Upper lobe of left lung (tissue), 6 donors: ENCODE measurements at places on chromosomes 7 and 10. TPM values are rescaled to one million over a fixed set of nuclear protein-coding genes. Genes with fewer than 3 reads are reported as not detected.

The HOXA11 gene
- total RNA-seq = not detected

The SEMA3D gene
- 3.5 TPM for total RNA-seq

The ABI1 gene
- total RNA-seq = 38.8 TPM

The CCL24 gene
- total RNA-seq = 3.9 TPM

The LEP gene
- total RNA-seq = not detected

The AGAP5 gene
- 12.4 TPM for total RNA-seq

The KCND2 gene
- under 0.01 TPM for total RNA-seq

The C10orf62 gene
- not detected for total RNA-seq

The HMX3 gene
- total RNA-seq = not detected

The GLCCI1 gene
- total RNA-seq = 240 TPM

The ZNF277 gene
- total RNA-seq = 37.0 TPM

The TMEM176B gene
- total RNA-seq = 24.0 TPM

The EIF3A gene
- total RNA-seq = 101 TPM

The UCMA gene
- not detected for total RNA-seq

The SLC26A5 gene
- total RNA-seq = 1.3 TPM

The UTF1 gene
- total RNA-seq = not detected

The ZNF212 gene
- 10.8 TPM for total RNA-seq

The ICA1 gene
- 30.1 TPM for total RNA-seq

The AKR1C4 gene
- not detected for total RNA-seq

The SLC13A1 gene
- total RNA-seq = not detected

The IFIT1B gene
- not detected for total RNA-seq

The OIT3 gene
- 0.20 TPM for total RNA-seq

The OR2A2 gene
- total RNA-seq = not detected

The GARIN1A gene
- 24.1 TPM for total RNA-seq

The ADAMTS14 gene
- total RNA-seq = 0.59 TPM

The POT1 gene
- total RNA-seq = 16.1 TPM

The PITX3 gene
- total RNA-seq = 0.61 TPM

The ATOH7 gene
- total RNA-seq = not detected

The EBF3 gene
- total RNA-seq = 0.06 TPM

The MACC1 gene
- total RNA-seq = 21.5 TPM

The KCNH2 gene
- total RNA-seq = 2.9 TPM

The KNDC1 gene
- total RNA-seq = 10.1 TPM

The CXCL12 gene
- 23.0 TPM for total RNA-seq

The SNCG gene
- 6.4 TPM for total RNA-seq

The CEP55 gene
- 1.3 TPM for total RNA-seq

The ST8SIA6 gene
- 5.5 TPM for total RNA-seq

The CADPS2 gene
- 41.2 TPM for total RNA-seq

The EN2 gene
- not detected for total RNA-seq

The NAT16 gene
- not detected for total RNA-seq

The ARPC1A gene
- 126 TPM for total RNA-seq

The ASZ1 gene
- total RNA-seq = not detected

The DGKI gene
- under 0.01 TPM for total RNA-seq

The SOSTDC1 gene
- total RNA-seq = 11.0 TPM

The NPC1L1 gene
- total RNA-seq = 0.55 TPM

The MYH16 gene
- not detected for total RNA-seq

The SERPINE1 gene
- 125 TPM for total RNA-seq

The STOX1 gene
- total RNA-seq = 0.23 TPM

The GRM3 gene
- not detected for total RNA-seq

The OR2A12 gene
- not detected for total RNA-seq

The MUC12 gene
- total RNA-seq = 0.69 TPM
